Cardiac septum (tissue), 1 donor: ENCODE measurements at places on chromosomes 2 and 18. TPM values are rescaled to one million over a fixed set of nuclear protein-coding genes. Genes with fewer than 3 reads are reported as not detected.

The FIGLA gene
- total RNA-seq = not detected

The EVX2 gene
- total RNA-seq = not detected

The SCN3A gene
- 0.35 TPM for total RNA-seq

The C2orf74 gene
- 31.7 TPM for total RNA-seq

The NFU1 gene
- 90.3 TPM for total RNA-seq

The RAMP1 gene
- total RNA-seq = 253 TPM

The SERPINB3 gene
- not detected for total RNA-seq

The OTX1 gene
- not detected for total RNA-seq

The SPATA3 gene
- total RNA-seq = not detected

The ARHGAP25 gene
- total RNA-seq = 5.2 TPM

The RGPD3 gene
- total RNA-seq = 0.08 TPM

The ZNF521 gene
- 15.4 TPM for total RNA-seq

The STARD6 gene
- not detected for total RNA-seq

The UGT1A4 gene
- total RNA-seq = not detected

The RAB10 gene
- total RNA-seq = 79.4 TPM

The ANTXR1 gene
- 38.1 TPM for total RNA-seq

The CHRND gene
- total RNA-seq = 0.11 TPM

The TRABD2A gene
- total RNA-seq = 0.54 TPM

The RAB6C gene
- total RNA-seq = not detected

The ID2 gene
- total RNA-seq = 35.1 TPM

The NAPG gene
- 44.8 TPM for total RNA-seq

The HDHD2 gene
- total RNA-seq = 35.6 TPM

The MAPRE3 gene
- 43.1 TPM for total RNA-seq

The CELF4 gene
- total RNA-seq = 0.24 TPM

The ANKRD62 gene
- total RNA-seq = not detected

The ASXL3 gene
- 6.1 TPM for total RNA-seq

The IL1RL2 gene
- 0.35 TPM for total RNA-seq

The NPHP1 gene
- 4.8 TPM for total RNA-seq

The LYG1 gene
- 0.57 TPM for total RNA-seq

The PFN4 gene
- total RNA-seq = 1.0 TPM

The POTEF gene
- total RNA-seq = not detected

The FBLN7 gene
- total RNA-seq = 1.00 TPM

The CNTNAP5 gene
- not detected for total RNA-seq

The PROC gene
- not detected for total RNA-seq

The ASPRV1 gene
- total RNA-seq = 0.81 TPM

The TDRD15 gene
- not detected for total RNA-seq

The NYAP2 gene
- 0.05 TPM for total RNA-seq

The PPP1R1C gene
- 29.6 TPM for total RNA-seq

The ELOA2 gene
- not detected for total RNA-seq

The EFEMP1 gene
- total RNA-seq = 48.5 TPM

The COX7A2L gene
- total RNA-seq = 94.6 TPM

The TMEM182 gene
- 135 TPM for total RNA-seq

The KCNS3 gene
- total RNA-seq = 3.7 TPM

The SERPINB10 gene
- not detected for total RNA-seq

The NPAS2 gene
- 54.0 TPM for total RNA-seq

The RGPD4 gene
- 0.19 TPM for total RNA-seq

The MAL gene
- 8.3 TPM for total RNA-seq

The ONECUT2 gene
- 0.22 TPM for total RNA-seq

The THOC1 gene
- 13.5 TPM for total RNA-seq

The CD226 gene
- total RNA-seq = 2.4 TPM

The TIGD1 gene
- total RNA-seq = 2.5 TPM

The ERFE gene
- 0.62 TPM for total RNA-seq

The SLC14A1 gene
- 12.4 TPM for total RNA-seq
